ENCODE measurements at places on chromosomes 12 and 14. TPM values are rescaled to one million over a fixed set of nuclear protein-coding genes. Genes with fewer than 3 reads are reported as not detected.

Gene DEGS2
- polyA plus RNA-seq: 1.2 TPM

Gene HOXC10
- polyA plus RNA-seq: not detected

Gene RHOJ
- polyA plus RNA-seq: 2.0 TPM

Gene TRIM9
- 219 TPM for polyA plus RNA-seq

Gene ETV6
- polyA plus RNA-seq: 1.5 TPM

Gene CFAP54
- 2.8 TPM for polyA plus RNA-seq

Gene SLC25A3
- 534 TPM for polyA plus RNA-seq

Gene RASAL1
- 5.5 TPM for polyA plus RNA-seq

Gene KIF21A
- polyA plus RNA-seq: 305 TPM

Gene RNASE3
- polyA plus RNA-seq: 2.3 TPM

Gene ABCC9
- 0.31 TPM for polyA plus RNA-seq

Gene MIPOL1
- 9.2 TPM for polyA plus RNA-seq

Gene IFI27
- polyA plus RNA-seq: 29.9 TPM

Gene NEK9
- polyA plus RNA-seq: 4.8 TPM

Gene CIROP
- not detected for polyA plus RNA-seq
